Aortic smooth muscle cell (primary cell): ENCODE measurements at places on chromosomes 4 and X. TPM values are rescaled to one million over a fixed set of nuclear protein-coding genes. Genes with fewer than 3 reads are reported as not detected.

SRPX gene
- total RNA-seq: 65.0 and 70.6 TPM in 2 replicates

MAGEH1 gene
- 45.7 and 46.8 TPM in 2 replicates for total RNA-seq

C4orf50 gene
- total RNA-seq: not detected in 2 replicates

DRP2 gene
- total RNA-seq: under 0.01 and 0.12 TPM in 2 replicates

TEC gene
- total RNA-seq: 0.37 and 0.92 TPM in 2 replicates

ANKRD50 gene
- total RNA-seq: 28.0 and 42.7 TPM in 2 replicates

UGT2A1 gene
- under 0.01 and 0.13 TPM in 2 replicates for total RNA-seq

FAM47E gene
- total RNA-seq: 0.66 and 0.99 TPM in 2 replicates

CTAG1B gene
- total RNA-seq: not detected in 2 replicates

TKTL2 gene
- total RNA-seq: not detected in 2 replicates

RENBP gene
- 18.8 and 20.8 TPM in 2 replicates for total RNA-seq

SYNPO2 gene
- total RNA-seq: 1.6 and 2.4 TPM in 2 replicates

GIMD1 gene
- not detected in 2 replicates for total RNA-seq

ART3 gene
- total RNA-seq: not detected in 2 replicates

SHROOM2 gene
- 0.25 and 0.26 TPM in 2 replicates for total RNA-seq

PGRMC1 gene
- 94.8 and 110 TPM in 2 replicates for total RNA-seq

SRD5A3 gene
- 7.3 and 12.9 TPM in 2 replicates for total RNA-seq

P2RY8 gene
- not detected in 2 replicates for total RNA-seq

AFM gene
- not detected in 2 replicates for total RNA-seq

PSAPL1 gene
- total RNA-seq: not detected in 2 replicates

SYTL5 gene
- 0.19 and 0.40 TPM in 2 replicates for total RNA-seq

RHOXF2 gene
- total RNA-seq: not detected in 2 replicates

BANK1 gene
- total RNA-seq: 0.06 TPM in 1 of 2 replicates, not detected in the other

SHOX gene
- not detected in 2 replicates for total RNA-seq

ADH7 gene
- not detected in 2 replicates for total RNA-seq

SMIM14 gene
- total RNA-seq: 85.2 and 104 TPM in 2 replicates

PF4V1 gene
- 0.40 TPM in 1 of 2 replicates, not detected in the other for total RNA-seq

C4orf33 gene
- 10.3 and 13.4 TPM in 2 replicates for total RNA-seq
